Activated CD4-positive, alpha-beta T cell treated with anti-CD3 and anti-CD28 coated beads, Interleukin-2, amount 50 U/mL, for 1 hour (primary cell): ENCODE measurements at places on chromosomes 11 and 22.

DNA sequence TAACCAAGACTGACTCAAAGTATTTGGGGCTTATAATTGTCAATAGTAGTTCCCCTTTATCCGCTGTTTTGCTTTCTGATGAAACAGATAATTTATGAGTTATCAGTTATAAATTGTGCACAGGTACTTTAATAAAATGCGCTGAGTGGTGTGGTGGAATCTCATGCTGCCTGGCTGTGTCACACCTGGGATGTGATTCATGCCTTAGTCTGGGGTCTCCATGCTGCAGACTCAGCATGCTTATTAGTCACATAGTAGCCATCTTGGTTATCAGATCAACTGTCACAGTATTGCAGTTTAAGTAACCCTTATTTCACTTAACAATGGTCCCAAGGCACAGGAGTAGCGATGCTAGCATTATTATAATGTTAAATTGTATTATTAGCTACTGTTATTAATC, 995.2 kb downstream of the NTM start:
- DNase-seq, result no peak

- no peak for DNase-seq
Measured at GRCh38 chr11:119251114-119251513, 45.0 kb downstream of the CBL start.

DNA sequence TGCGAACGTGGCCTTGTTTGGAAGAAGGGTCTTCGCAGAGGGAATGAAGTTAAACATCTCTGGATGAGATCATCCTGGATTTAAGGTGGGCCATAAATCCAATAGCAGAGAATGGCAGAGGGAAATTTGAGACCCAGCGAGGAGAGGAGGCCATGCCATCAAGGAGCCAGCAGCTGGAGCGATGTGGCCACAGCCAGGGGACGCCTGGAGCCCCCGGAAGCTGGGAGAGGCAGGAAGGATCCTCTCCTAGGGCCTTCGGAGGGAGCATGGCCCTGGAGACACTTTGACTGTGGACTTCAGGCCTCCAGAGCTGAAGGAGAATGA, 22.1 kb downstream of the ANO1 start:
- no peak for DNase-seq

DNA sequence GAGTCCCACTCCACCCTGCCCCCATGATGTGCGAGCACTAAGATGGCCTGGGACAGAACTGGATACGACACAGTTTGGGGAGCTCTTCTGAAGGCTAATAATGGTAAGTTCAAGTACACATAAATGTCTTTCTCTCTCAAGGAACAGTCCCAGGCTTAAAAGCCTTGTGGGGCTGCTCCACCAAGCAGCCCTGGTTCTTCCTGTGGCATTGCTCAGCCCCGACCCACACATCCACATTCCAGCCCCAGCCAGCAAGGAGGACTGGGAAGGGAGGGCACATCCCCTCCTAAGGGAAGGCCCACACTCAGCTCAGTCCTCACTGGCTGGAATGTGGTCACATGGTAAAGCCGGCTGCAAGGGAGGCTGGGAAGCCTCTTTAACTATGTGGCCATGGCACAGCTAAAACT, 13.3 kb upstream of the MB start:
- no peak for DNase-seq

DNA sequence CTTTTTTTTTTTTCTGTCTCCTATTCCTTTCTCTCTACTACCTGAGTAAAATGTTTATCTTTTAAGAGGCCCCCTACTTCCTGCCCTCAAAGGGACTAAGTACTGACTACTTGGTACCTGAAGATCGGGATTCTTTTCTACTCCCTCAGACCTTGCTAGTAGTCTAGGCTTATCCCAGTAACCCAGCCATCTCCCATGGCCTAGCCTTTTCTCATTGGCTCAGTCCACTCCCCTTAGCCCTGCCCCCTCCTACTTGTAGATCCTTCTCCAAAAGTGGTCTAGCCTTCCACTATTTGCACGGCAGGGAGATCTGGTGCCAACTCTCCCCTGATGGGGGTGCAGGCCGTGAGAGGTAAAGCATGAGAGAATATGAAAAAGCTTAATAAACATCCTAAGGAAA, 133.7 kb downstream of the RCN1 start:
- no peak for DNase-seq

DNA sequence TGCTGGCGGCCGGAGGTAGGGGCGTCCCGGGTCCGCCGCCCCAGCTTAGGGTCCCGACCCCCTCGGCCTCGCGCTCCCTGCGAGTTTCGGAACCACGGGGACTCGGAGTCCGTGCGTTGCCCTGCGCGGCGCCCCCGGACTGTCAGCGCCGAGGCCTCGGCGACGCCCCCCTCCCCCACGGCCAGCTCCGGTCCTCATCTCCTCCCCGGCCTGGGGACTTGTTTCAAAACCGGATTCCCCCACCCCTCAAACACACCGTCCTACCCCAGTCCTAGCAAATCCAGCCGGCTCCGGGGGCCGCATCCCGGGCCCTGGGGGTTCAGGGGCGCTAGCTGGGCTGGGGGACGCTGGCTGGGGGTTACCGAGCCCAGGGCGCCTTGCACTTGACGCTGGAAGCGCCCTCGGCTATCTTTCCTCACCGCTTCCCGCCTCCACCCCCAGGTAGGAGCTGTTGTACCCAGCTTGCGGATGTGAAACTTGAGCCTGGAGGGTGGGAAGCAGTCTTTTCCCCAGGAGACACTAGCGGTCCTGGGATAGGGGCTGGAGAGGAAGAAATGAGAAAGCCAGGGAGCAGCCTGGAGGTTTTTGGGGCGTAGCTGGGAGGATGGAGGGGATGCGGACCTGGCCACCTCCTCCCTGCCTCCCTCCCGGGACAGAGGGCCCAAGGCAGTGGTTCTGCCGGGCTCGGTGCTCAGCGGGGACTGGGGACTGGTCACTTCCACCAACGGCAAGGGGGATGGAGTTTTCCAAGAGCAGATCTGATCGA, 550 bp downstream of the FBLN1 start:
- DNase-seq, result no peak

- DNase-seq, result no peak
Measured at GRCh38 chr11:33006010-33006409, 9.7 kb upstream of the DEPDC7 start.

GRCh38 chr11:75279273-75279672, 38.7 kb downstream of the TPBGL start:
- no peak for DNase-seq

- no peak for DNase-seq
Measured at GRCh38 chr11:114953039-114953438, 274.7 kb downstream of the NXPE2 start.

- DNase-seq, result no peak
Measured at GRCh38 chr11:73262851-73263495, 9.2 kb upstream of the P2RY6 start.

GRCh38 chr11:45832811-45833441, 14.3 kb upstream of the CRY2 start:
- DNase-seq, result no peak

DNA sequence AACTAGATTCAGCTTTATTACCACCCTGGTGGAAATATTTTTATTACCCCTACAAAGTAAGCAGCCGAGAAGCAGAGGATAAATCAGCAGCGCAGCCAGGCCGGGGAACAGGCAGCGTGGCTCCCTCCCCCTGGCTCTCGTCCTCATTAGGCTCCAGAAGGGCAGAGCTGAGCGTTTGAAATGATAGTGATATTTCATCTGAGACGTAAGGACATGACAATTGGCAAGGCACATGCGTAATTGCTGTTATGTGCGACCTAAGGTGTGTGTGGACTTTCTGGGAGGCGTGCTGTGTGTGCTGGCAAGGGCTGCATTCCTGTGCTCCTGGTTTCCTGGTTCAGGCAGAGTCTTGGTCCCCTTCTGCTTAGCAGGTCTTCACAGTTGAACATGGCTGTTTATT, 247.8 kb downstream of the TBC1D22A start:
- DNase-seq, result no peak

DNA sequence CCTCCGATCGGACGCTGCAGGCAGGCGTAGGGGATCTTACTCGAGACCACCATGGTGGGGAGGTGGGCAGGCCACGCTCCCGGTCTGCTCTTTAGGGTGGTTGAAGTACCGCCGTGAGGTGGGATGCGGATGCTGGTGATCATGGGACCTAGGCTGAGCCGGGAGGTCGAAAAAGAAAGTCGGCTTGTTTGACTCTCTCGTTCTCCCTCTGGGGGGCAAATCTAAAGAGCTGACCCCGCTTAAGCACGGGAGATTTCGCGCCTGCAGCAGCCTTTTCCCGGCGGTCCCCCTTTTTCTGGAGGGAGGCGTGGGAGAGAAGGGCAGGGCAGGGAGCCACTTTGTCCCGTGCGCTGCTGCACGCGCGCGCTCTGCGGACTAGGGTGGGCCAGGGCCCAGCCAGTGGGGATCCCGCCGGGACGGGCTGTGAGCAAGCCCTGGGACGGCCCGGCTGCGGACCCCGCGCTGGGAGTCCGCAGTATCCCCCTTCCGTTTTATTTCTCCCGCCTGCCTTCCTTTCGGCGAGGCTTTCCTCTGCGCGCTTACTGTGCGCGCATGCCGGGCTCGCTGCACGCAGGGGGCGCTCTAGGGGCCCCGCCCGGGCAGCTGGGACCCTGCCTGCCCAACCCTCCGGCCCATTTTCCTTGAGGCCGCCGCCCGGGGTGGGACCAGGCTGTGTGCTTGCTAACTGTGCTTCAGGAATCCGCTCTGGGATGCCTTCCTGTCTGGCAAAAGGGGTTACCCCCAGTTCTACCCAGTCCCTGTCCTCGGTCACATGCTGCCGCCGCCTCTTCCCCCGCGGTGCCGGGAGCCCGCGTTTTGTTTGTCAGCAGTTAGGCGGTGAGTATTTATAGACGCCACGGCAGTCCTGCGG, 81.0 kb downstream of the PRR5L start:
- DNase-seq, result peak; percentile 43

- no peak for DNase-seq
Measured at GRCh38 chr11:132008872-132009271, 638.5 kb downstream of the NTM start.

GRCh38 chr22:20230777-20231420, 37.2 kb downstream of the RTN4R start:
- DNase-seq, result no peak

DNA sequence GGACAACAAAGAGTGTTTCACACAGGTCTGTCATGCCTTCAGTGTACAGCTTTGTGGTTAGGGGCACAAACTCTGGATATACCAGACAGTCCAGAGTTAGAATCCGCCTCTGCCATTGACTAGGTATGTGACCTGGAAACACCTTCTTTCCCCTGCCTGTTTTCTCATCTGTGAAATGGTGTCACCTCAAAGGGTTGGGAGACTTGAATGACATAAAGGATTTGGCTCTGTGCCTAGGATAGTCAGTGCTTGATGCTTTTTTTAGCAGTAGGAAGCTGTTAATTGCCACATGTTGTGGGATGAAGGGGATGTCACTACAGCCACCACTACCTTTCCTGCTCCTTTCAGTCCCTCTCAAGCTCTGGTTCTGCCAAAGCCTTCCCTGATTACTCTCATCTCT, 17.4 kb upstream of the LRRC55 start:
- no peak for DNase-seq

GRCh38 chr11:70423523-70424505, 25.5 kb downstream of the CTTN start:
- no peak for DNase-seq

GRCh38 chr11:86482692-86483091, 108.0 kb downstream of the CCDC81 start:
- no peak for DNase-seq

DNA sequence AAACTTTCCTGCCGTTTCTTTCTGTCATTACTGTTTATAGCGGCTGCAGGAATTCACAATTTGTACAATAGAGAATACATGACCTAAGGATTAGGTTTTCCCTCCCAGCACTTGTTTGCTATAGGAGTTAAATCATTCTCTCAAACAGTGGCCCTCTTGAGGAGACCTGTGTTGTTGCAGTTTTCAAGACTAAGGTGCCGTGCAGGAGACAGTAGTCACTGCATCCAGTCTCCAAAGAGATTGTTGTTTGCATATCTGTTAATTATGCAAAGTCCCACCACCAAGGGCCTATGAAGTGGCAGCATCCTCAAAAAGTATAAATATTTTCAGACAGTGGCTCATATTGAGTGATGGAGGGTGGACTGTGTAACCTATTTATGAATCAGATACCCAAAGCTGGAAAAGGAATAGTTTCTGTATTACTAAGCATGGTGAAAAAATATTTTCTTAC, 2.3 kb downstream of the PRSS23 start:
- no peak for DNase-seq

GRCh38 chr11:95915051-95915450, 8.9 kb downstream of the MTMR2 start:
- no peak for DNase-seq

GRCh38 chr22:22360014-22360413, 115.4 kb downstream of the VPREB1 start:
- DNase-seq, result no peak
